CD8-positive, alpha-beta memory T cell (primary cell): ENCODE measurements at places on chromosomes 3 and 15.

- DNase-seq = peak; percentile 80
Observed at GRCh38 chr3:45677033-45677446, 12.2 kb upstream of the SACM1L start.

DNA sequence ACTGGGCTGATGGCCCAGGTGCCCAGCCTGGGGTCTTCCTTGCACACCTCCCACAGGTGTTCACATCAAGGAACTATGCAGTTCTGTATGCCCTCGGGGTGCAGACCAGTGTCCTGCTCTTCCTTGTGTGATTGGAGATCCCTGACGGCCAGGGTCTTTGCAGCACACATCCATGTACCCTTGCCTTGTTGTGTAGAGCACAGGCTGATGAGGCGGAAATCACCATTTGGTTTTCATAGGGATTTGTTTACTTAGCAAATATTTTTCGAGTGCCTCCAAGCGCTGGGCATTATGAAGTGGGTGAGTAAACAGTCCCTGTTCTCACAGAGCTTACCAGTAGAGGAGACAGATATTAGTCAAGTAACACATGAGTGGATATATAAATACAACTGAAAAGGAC, 209.3 kb upstream of the UMPS start:
- DNase-seq = no peak

DNA sequence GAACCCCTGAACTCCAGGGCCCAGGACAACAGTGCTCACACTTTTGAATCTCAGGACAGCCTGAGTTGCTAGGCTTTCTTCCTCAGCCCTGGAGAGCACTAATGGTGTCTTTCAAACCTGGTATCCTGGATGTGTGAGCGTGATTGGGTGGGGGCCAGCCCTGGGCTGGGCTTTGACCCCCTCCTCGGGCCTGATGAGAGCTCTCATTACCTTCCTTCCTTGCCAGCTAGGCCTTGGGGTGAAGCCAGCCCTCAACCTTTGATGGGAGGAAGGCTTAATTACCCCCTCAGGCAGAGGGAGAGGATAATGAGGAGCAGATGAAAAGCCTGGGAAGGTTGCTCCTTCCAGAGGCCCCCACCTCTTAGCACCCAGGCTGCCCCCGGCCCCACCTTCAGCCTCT, 31.1 kb upstream of the INSYN1 start:
- no peak for DNase-seq

- no peak for DNase-seq
Observed at GRCh38 chr3:37980462-37981347, 9.9 kb upstream of the VILL start.

DNA sequence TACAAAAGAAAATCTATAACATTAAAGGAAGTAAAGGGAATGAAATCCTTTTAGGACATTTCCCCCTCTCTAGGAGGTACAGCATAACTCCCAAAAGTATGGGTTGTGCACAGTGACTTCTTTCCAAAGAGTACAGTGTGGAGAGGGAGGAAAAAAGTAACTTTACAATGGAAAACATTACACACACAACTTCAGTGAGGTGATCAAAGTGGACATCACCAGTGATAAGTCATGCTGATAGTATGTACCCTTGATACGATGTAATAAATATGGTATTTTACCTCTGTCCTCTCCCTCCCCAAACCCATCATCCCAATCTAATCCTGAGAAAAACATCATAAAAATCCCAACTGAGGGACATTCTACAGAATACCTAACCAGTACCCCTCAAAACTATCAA, 10.8 kb downstream of the PLD1 start:
- DNase-seq = no peak

DNA sequence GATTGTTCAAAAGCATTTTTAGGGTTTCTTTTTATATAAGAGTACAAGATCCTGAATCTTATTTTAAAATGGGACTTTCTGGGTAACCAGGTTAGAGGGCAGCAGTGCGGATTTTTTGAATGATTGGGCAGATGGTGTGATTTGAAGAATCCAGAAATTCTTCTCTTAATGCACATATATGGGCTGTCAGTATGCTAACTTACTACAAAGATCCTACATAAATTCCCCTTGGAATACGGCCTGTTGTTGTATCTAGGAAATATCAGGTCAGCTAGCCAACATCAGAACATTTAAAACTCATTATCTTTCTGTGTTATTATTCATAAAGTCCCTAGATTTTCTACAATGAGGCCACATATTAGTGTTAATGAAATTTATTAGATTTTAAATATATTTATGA, 229.6 kb upstream of the TPRG1 start:
- no peak for DNase-seq

- no peak for DNase-seq
Observed at GRCh38 chr15:40847223-40847961, 3.5 kb downstream of the SPINT1 start.

- DNase-seq = no peak
Observed at GRCh38 chr3:35320646-35321407, 318.5 kb upstream of the ARPP21 start.

- no peak for DNase-seq
Observed at GRCh38 chr3:58066842-58067241, 58.6 kb downstream of the FLNB start.

DNA sequence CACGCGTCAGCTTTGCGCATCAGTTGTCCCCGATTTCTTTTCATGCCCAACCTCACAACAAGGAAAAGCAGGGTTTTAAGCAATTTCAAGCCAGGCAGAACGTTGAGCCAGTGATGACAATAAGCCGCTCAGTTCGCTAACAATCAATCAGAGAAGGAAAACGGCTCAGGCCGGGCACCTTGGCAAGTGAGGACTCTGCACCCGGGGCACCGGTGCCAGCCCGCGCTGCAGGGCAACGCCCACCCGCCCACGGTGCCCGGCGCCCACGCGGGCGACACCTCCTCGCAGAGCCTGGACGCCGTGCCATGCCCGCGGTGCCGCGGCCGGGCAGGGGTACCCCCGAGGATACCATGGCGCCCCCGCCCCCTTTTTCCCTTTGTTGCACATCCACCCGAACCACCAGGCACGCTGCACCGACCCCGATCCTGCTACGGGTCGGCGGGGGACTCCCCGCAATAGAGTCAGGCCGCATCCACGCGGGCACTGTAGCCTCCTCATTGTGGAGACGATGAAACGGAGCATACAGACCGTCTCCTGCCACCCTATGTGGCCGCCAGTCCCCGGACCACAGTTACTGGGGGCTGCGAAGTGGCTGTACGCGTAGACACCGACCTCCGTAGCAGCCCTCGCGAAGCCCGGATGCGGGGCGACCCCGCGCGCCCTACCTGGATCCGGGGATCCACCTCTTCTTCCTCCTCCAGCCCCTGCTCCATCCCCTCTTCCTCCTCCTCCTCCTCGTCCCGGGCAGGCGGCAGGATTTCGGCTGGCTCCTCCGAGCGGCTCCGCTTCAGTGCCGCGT, 581 bp downstream of the SH3BP5 start:
- DNase-seq = peak; percentile 42

- no peak for DNase-seq
Observed at GRCh38 chr15:65095011-65095746, 18.6 kb downstream of the KBTBD13 start.

DNA sequence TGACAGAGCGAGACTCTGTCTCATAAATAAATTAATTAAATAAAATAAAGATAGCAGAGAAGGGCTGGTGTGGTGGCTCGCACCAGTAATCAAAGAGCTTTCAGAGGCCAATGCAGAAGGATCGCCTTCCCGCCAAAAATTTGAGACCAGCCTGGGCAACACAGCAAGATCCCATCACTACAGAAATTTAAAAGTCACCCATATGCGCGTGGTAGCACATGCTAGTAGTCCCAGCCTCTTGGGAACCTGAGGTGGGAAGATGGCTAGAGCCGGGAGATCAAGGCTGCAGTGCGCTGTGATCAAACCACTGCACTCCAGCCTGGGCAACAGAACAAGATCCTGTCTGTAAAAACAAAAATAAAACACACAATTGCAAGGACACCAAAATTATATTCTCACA, 9.6 kb downstream of the SMARCC1 start:
- no peak for DNase-seq

DNA sequence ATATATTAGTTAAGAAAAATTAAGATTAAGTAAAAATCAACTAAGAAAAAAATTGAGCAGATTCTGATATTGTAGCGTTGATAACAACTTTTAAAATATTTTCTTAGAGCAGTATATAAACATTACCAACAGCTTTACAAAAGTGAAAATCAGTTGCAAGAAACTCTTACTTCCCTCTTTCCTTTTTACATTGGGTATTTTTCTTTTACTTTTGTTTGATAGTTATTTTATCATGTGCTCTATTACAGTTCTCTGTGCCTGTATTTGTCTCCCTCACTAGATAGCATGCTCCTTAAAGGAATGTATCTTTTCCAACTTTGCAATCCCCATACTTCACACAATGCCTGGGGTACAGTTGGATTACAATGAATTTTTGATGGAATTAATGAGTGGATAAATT, 87.5 kb upstream of the P3H2 start:
- DNase-seq = no peak

DNA sequence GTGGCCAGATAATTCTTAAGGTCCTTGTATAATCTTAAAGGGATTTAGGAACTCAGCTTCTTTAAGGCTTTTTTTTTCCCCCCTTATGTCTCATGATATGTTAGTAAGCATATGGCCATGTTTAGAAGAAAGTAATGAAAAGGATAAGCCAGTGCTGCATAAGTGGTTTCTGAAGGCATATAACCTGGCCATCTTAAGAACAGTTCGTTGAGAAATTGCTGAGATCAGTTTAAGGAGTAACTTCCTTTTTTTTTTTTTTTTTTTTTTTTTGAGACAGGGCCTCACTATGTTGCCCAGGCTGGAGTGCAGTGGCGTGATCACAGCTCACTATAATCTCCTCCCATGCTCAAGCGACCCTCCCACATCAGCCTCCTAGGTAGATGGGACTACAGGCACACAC, 51.7 kb downstream of the UBE2E2 start:
- no peak for DNase-seq

- DNase-seq = no peak
Observed at GRCh38 chr3:31945738-31946052, 35.4 kb downstream of the OSBPL10 start.

DNA sequence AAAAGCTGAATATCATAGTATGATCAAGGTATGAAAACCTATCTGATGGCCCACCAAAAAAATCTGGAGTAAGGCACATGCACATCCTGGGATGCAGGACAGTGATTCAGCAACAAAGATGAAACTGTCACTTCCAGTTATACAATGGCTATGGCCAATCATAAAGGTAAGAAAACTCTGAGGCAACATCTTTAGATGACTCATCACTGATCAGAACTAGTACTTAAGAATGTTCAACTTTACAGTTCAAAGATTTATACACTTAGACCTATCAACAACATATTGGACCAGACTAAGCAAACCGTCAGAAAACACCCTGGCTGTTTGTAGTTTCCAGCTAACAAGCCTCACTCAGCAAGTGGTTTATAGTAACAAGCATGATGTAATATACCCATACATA, 21.3 kb upstream of the PLCH1 start:
- DNase-seq = no peak

- DNase-seq = no peak
Observed at GRCh38 chr3:155356594-155357370, 63.3 kb upstream of the STRIT1 start.
